ENCODE measurements at places on chromosomes 4 and X. TPM values are rescaled to one million over a fixed set of nuclear protein-coding genes. Genes with fewer than 3 reads are reported as not detected.

DNA sequence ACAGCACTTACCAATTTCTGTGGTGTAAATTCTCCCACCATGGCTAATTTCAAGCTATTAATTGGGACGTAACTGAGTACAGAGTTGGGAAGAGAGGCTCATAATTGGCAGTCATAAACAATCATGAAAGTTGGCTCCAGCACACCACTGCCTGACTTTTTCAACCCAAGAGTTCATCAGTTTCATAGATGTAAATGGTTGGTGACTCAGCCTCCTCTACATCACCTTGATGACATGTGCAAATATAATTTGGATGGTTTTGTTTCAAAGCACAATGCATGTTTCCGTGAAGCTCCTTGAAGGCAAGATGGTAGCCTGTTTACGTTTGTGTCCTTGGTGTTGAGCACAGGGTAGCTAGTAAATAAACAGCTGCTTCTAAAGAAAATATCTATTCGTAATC lies 235.1 kb downstream of the LDB2 start:
- DNase-seq: no peak

GRCh38 chr4:2964706-2965258 lies 1.4 kb downstream of the GRK4 start:
- DNase-seq: no peak

DNA sequence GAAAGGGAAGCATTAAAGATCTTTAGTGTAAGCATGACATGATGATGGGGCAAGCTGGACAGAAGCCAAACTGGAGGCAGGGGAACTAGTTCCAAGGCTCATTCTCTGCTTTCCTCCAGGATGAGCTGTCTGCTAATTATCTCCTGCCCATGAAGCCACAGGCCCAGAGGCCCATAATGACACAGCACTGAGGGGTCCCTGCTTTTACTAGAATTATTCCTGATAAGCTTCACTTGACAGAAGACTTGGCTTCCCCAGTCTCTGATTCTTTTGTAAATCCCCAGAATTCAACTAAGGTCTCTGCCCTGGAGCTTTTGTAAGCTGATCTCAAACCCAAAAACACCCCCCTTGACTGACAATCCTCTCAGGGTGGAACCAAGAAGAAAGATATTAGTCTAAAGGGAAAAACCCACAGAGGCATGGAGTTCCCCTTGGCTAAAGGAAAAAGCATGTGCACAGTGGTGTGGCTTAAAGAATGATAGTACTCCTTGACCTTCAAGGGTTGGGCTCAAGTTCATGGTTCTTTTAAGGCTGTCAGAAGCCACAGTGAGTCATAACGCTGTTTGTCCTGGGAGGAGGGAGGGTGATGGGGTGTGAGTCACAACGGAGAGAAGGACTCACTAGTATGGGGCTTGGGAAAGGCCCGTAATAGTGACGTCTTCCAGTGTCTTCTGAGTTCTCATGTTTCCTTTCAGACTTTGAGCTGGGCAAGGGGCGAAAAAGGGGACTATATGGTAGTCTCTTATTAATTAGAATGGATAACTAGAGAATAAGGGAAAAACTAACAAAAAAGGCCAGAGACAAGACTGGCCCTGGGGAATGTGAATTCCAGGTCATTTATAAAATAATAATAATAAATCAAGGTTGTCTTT lies 146.0 kb upstream of the CPEB2 start:
- DNase-seq: peak; percentile 96

DNA sequence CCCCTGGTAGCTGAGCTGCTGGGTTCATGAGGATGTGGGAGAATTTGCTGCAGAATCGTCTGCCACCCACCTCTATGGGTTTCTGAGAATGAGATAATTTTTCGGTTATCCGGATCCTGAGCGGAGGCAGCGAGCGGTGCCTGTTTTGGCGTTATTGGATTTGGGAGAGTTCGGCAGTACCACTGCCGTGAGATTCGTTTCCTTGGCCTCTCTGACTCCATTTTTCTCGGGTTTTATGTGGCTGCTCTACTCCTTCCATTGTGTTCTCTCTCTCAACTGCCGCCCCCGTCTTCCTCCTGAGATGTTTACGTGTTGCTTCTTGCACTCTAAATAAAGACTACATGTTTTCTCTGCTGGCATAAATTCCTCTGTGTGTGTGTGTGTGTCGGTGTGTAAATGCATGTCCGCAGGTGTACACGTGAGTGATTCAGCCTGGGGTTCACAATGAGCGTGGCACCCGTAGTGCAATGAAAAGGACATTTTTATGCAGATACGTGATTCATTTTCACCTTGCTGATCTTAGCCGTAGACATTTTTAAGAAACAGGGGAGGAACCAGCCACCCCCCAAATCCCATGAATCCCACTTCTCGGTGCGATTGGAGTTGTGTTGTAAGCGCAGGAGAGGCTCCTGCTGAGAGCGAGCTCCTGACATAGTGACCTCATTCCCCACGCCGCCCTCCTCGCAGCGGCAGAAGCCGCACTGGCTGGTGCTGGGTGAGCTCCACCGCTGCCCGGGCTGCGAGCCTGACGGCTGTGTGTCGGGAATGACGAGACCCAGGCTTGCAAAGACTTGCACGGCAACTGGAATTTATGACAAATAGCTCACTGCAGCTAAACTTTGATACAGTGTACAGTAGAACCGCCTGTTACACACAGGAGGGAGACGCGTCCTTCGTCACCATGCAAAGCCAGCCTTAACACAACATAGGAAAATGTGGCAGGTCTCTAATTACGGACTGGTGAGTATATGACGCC lies 82.2 kb downstream of the STOX2 start:
- no peak for DNase-seq

DNA sequence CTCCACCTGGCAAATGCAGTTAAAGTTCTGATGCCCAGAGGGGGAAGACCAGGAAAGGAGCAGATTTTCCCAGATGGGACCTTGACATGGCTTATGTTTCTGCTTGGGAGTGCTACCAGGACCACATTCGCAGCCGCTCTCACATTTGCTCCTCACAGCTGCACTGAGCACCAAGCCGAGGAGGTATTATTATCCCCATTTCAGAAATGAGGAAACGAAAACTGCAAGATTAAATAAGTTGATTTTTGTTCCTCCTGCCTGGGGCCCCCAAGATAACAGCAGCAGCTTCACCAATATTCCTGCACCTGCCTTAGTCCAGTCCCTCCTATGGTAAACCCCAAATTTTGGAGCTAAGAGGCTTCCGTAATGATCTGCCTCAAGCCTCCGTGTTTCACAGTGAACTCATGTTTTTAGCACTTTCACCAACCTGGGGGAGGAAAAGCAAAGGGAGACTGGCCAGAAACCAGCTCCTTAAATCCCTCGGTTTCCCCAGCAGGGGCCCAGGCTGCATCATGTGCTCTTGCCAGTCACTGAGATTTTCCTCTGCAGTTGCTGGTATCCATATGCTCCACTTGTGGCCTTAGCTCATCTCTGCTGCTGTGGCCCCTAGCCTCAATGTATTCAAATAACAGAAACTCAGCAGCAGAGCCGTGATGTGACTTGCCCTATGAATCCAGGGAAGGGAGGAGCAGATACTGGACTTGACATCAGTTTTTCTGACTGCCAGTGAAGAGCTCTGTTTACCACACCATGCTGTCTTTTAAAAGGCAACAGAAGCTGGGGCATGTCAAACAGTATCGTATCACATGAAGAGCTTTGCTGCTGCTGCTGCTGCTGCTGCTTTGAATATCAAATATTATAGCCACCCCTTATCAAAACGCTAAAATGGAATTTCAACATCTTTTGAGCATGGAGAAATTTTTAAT lies 95.5 kb upstream of the KLHL13 start:
- no peak for DNase-seq

GRCh38 chr4:138300616-138301015 lies 58.5 kb upstream of the SLC7A11 start:
- DNase-seq: no peak

- no peak for DNase-seq
Measured at GRCh38 chr4:65791111-65791811, 121.0 kb upstream of the EPHA5 start.

GRCh38 chr4:184451726-184452125 lies 22.6 kb downstream of the IRF2 start:
- no peak for DNase-seq

GRCh38 chrX:3697701-3698279 lies 15.7 kb downstream of the PRKX start:
- no peak for DNase-seq

DNA sequence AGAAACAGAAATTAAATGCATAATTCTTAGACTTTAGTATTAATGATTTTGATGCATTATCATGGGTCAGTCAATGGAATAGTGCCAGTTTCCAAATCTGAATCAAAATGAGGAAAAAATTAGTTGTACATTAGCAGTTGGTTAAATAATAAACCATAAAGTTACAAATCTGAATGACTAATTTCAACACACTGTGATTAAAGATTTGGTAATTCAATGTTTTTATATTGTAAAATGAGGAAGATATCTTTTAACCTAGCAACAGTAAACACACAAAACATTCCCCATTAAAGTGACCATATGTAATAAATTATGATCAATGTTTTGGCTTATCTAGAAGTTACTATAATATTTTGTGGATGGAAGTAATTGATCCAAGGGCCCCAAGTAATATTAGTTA lies 1.6 kb downstream of the FBXO8 start:
- DNase-seq: no peak

DNA sequence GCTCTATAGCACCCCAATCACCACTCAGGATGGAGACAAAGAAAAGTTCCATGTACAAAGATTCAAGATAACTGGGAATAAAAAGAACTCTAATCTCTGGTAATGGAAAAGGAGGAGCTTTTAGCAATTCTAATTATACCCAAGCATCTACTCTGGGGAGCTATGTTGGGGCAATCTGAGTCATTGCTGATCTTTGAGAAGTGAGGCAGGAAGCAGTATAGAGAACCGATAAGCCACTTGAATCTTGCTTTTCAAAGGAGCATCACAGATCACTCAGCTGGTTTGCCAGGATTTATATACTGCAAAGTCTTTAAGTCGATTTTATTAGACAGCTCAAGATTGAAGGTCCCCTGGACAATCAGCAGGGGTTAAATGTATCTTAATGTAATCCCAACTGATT lies 220.0 kb downstream of the ENOX2 start:
- no peak for DNase-seq

- no peak for DNase-seq
Measured at GRCh38 chrX:83446355-83446754, 61.7 kb upstream of the POU3F4 start.

GRCh38 chr4:19349416-19349815 lies 902.3 kb upstream of the SLIT2 start:
- DNase-seq: no peak

DNA sequence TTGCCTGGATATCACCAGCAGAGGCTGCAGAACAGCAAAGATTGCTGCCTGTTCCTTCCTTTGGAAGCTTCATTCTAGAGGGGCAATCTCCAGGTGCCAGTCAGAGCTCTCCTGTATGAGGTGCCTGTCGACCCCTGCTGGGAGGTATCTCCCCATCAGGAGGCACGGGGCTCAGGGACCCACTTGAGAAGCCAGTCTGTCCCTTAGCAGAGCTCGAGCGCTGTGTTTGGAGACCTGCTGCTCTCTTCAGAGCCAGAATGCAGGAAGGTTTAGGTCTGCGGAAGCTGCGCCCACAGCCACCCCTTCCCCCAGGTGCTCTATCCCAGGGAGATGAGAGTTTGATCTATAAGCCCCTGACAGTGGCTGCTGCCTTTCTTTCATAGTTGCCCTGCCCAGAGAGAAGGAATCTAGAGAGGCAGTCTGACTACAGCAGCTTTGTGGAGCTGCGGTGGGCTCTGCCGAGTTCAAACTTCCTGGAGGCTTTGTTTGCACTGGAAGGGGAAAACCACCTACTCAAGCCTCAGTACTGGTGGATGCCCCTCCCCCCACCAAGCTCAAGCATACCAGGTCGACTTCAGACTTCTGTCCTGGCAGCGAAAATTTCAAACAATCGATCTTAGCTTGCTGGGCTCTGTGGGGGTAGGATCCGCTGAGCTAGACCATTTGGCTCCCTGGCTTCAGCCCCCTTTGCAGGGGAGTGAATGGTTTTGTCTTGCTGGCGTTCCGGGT lies 57.9 kb downstream of the DKK2 start:
- DNase-seq: no peak

GRCh38 chr4:163913571-163913970 lies 419.1 kb downstream of the TMA16 start:
- DNase-seq: no peak

- DNase-seq: no peak
Measured at GRCh38 chr4:175970072-175970471, 95.6 kb upstream of the WDR17 start.

GRCh38 chr4:150888217-150888616 lies 126.9 kb downstream of the LRBA start:
- DNase-seq: no peak

NAP1L3 gene
- total RNA-seq: not detected

KIF4A gene
- total RNA-seq: 22.3 TPM

KCND1 gene
- 0.97 TPM for total RNA-seq

NHS gene
- not detected for total RNA-seq

LRCH2 gene
- 0.03 TPM for total RNA-seq

LRIT3 gene
- not detected for total RNA-seq

ZAR1 gene
- not detected for total RNA-seq

SPIN4 gene
- total RNA-seq: 9.2 TPM

RPA4 gene
- total RNA-seq: 0.62 TPM

ADAMTS3 gene
- total RNA-seq: not detected

All from GM12878 (cell line).